ENCODE measurements at places on chromosomes 4 and X.

GRCh38 chr4:16227462-16227868, 1.2 kb upstream of the TAPT1 start:
- DNase-seq: no peak

DNA sequence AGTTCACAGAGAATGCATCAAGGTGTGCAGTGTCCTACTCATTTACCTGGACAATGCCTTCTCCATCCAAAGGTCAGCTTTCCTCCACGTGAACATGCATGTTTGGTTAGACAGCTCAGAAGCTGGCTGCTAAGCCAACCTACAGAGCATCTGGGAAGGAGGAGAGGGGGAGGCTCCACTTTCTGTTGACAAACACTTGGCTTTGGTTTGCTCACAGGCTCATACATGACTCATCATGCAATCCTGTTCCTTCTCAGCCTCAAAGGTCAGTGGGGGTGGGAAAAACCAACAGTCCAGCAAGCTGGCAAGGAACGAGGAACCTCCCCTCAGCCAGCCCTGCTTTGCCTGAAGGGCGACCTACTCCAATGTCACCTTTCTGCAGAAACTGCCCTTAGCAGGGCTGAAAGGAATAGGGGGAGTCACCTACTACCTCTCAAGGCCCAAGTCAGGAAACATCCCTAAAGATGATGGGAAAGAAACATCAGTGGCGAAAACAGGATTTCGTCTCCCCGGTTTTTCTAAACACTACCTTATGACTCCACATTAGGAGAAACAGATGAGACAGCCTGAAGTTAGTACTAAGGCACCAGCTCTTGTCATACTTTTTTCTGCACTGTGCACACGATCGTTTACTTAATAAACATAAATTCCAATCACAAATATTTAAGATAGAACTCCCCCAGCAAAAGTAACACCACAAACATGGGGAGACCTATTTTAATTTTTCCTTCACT, 37.9 kb downstream of the RELL1 start:
- DNase-seq: peak; percentile 99

DNA sequence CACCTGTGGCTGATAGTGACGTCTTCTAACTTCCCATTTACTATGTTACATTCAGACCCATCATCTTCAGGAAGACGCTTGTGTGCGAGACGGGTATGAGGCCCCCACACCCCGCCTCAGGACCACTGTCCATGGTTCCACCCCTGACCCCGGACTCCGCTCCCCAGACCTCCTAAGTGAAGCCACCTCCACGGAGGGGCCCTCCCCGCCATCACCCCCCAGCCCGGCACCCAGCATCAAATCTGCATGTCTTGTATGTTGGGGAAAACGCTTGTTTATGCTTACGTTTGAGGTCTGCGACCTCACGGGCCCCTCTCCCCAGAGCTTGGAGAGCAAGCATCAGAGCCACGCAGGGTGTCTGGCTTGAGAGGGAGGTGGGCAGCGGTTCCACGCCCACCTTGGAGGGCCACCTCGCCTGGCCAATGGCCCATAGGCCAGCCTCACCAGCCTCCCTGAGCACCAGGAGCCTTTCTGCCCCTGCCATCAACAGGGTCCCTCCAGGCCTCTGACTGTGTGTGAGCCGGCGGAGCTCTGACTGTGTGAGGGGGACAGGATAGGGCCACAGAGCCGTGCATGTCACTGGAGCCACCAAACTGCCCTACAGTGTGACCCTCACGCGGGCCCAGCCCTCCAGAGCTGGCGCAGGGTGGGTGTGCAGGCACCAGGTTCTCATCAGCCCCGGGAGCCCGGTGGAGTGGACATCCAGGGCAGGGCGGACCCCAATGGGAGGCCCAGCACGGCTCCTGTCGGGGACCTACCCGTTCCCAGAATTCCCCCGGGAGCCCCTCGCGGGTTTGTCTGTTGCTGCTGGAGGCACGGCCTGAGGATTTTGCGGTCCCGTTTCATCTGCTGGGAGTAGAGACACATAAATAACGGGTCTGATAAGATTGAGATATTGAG, 88.4 kb upstream of the NKX1-1 start:
- no peak for DNase-seq

DNA sequence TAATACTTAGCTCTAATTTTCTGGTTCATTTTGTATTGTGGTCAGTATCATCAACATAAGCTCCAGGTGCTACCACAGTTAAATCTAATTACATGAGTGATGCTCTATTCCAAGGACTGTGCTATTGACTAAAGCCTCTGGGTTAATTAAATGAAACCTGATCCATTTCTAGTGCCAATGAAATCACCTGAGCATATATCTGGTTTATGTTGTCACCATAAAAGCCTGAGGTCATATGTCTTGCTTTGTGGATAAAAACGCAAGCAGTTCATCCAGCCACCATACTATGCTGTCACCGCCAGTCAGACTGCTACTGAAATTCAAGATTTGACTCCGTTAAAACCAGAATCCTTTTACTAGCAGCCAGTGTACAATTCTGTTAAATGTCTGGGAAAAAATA, 64.2 kb upstream of the ZNF518B start:
- no peak for DNase-seq

DNA sequence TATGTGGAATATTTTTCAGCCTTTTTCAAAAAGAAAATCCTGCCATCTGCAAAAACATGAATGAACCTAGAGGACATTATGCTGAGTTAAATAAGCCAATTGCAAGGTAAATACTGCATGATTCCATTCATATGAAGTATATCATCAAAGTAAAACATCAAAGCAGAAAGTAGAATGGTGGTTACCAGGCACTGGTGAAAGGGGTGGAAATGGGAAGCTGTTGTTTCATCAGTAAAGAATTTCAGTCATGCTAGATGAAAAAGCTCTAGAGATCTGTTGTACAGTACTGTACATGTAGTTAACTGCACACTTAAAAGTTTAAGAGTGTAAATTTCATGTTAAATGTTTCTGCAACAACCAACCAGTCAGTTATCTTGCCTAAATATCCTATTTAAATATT, 196.8 kb upstream of the ADGRL3 start:
- DNase-seq: no peak

DNA sequence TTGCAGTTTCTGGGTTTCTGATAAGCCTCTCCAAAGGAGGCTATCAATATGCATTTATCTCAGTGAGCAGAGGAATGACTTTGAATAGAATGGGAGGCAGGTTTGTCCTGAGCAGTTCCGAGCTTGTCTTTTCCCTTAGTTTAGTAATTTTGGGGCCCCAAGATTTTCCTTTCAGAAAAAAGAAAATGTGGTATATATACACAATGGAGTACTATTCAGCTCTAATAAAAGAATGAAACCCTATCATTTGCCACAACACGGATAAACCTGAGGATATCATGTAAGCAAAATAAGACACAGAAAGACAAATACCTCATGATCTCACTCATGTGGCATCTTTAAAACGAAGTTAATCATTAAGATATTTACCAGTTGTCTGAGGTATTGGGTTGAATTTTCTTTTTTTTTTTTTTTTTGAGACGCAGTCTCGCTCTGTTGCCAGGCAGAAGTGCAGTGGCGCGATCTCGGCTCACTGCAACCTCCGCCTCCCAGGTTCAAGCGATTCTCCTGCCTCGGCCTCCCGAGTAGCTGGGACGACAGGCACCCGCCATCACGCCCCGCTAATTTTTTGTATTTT, 540 bp downstream of the ZNF721 start:
- peak; percentile 70 for DNase-seq

DNA sequence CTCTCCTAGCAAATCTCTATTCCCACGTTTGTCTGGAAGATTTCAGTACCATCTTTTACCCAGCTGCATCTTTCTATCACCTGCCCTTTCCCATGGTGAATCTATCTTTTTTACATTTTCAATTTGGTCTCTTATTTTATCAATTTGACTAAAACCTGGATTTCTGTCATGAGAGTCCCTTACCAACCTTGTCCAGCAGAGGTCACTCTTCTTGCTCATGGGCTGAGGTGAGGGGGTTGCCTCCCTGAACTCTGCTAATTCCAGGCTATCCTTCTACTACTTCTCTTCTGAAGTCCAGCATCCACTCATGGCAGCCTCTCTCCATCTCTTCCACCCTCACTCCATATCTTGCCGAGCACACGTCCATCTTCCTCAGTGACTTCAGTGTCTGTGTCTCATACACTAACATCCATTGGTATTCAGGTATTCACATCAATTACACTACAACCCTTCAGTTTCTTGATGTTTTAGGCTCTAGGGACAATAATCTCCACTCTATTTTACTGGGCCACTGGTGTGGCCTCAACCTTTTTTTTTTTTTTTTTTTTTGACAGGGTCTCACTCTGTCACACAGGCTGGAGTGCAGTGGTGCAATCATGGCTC, 17.8 kb upstream of the ZNF827 start:
- peak; percentile 34 for DNase-seq

- DNase-seq: no peak
Observed at GRCh38 chr4:147102596-147102995, 156.9 kb upstream of the TTC29 start.

Data from renal cortical epithelial cell (primary cell).